ENCODE measurements at places on chromosomes 2 and 18. TPM values are rescaled to one million over a fixed set of nuclear protein-coding genes. Genes with fewer than 3 reads are reported as not detected.
A peak's percentile ranks its signal among the peaks of the same experiment; 100 is the strongest.

MYO7B gene
- total RNA-seq: 6.1 TPM

DNA sequence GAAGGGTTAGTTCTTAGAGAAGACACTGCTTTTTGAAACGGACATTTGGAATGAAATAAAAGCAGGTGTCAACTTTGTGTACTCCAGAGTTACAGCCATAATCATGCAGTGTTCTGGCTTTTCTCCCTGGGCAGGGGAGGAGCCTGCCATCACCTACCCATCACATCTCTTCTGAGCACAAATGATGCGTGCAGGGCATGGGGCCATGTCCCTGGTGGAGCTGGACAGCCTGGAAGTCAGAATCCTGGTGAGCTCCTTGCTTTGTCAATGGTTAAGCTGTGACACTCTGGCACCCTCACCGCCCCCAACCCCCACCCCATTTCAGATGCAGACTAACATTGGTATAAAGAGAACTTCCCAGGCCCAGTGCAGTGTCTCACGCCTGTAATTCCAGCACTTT lies 53.1 kb downstream of the PDCL3 start:
- DNase-seq: no peak

DNA sequence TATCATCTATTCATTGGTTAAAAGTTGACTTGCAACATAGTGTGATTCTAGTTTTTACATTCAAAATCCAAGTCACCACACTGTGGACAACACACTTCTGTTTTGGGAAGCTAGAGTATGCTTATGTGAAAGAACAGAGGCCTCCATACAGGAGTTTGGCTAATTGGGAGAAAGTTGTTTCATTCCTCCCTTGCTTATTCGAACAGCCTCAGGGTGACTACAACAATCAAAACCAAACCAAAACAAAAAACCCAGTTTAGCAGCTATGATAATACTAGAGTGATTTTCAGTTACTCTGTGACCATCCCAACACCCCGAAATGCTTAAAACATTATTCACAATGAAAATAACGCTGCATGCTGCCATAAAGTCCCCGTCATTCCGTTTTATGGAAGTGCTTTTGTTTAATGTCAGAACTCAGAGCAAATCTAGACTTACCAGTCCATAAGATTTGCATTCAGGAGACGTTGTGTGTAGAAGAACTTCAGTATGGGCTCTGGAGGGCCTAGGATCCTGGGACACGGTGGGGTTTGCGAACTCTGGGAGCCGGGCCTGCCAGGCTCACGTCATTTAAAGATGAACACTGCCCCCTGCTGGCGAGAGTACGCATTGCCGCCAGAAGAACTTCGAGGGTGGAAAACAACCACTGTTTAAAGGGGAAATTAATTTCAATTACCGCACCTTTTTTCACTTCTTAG lies 111.4 kb downstream of the FTCDNL1 start:
- DNase-seq: no peak

GRCh38 chr18:31776093-31776492 lies 15.4 kb upstream of the SLC25A52 start:
- no peak for DNase-seq

GRCh38 chr18:46346213-46346612 lies 242.0 kb downstream of the HAUS1 start:
- no peak for DNase-seq

GRCh38 chr2:226115102-226115831 lies 684.4 kb downstream of the IRS1 start:
- no peak for DNase-seq

GRCh38 chr2:174729797-174730697 lies 34.2 kb downstream of the CHRNA1 start:
- DNase-seq: peak; percentile 67

GPR39 gene
- 17.8 TPM for total RNA-seq

SH2D6 gene
- total RNA-seq: 0.51 TPM

- DNase-seq: no peak
Measured at GRCh38 chr2:97714084-97714949, 941 bp downstream of the ZAP70 start.

REG3A gene
- total RNA-seq: not detected
